Foreskin keratinocyte (primary cell): ENCODE measurements at places on chromosomes 7 and 10. TPM values are rescaled to one million over a fixed set of nuclear protein-coding genes. Genes with fewer than 3 reads are reported as not detected.

STEAP2 gene
- total RNA-seq = 5.1 and 6.1 TPM in 2 replicates

SLC39A12 gene
- total RNA-seq = not detected in 2 replicates

DOCK4 gene
- total RNA-seq = 37.2 and 43.1 TPM in 2 replicates

CPED1 gene
- total RNA-seq = 1.3 and 3.6 TPM in 2 replicates

FFAR4 gene
- not detected in 2 replicates for total RNA-seq

STMP1 gene
- total RNA-seq = 23.8 and 29.1 TPM in 2 replicates

DENND2A gene
- total RNA-seq = 1.1 and 3.0 TPM in 2 replicates

MRLN gene
- not detected in 2 replicates for total RNA-seq

DKK1 gene
- 228 and 406 TPM in 2 replicates for total RNA-seq

NEUROG3 gene
- total RNA-seq = not detected in 2 replicates

TMEM130 gene
- total RNA-seq = not detected in 2 replicates

MRPS24 gene
- 136 and 147 TPM in 2 replicates for total RNA-seq

LBX1 gene
- not detected in 2 replicates for total RNA-seq

ZCCHC24 gene
- total RNA-seq = 0.67 and 1.2 TPM in 2 replicates
